ENCODE measurements at places on chromosomes 3 and 15.

- DNase-seq = no peak
These were observed 303.4 kb downstream of the KBTBD8 start for GRCh38 chr3:67301556-67301955.

DNA sequence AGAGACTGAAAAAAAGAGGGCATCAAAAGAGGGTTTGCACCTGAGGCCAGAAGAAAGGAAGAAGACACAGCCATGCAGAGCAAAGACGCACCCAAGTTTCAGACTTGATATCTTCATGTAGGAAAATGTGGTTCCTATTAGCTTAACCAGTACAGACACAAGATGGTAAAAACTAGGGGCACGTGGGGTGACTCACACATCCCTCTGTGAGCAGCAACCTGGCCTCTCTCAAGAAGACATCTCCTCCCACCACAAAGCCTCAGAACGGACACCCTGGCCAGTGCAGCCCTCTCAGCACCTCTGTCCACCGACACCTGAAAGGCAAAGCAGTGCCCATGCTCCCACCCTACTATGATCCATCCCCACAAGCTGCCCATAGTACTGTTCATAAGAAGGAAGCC lies 33.3 kb downstream of the GLB1 start:
- DNase-seq = no peak

DNA sequence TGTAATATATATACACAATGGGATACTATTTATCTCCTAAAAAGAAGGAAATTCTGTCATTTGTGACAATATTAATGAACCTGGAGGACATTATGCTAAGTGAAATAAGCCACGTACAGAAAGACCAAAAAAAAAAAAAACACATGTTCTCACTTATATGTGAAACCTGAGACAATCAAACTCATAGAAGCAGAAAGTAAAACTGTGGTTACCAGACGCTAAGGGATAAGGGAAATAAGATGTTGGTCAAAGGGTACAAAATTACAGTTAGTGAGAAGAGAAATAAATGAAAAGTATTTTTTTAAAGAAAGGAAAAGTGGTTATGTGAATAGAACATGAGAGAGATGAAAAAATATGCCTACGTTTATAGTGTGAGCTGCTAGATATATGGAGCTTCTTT lies 101.1 kb downstream of the CPNE4 start:
- no peak for DNase-seq

DNA sequence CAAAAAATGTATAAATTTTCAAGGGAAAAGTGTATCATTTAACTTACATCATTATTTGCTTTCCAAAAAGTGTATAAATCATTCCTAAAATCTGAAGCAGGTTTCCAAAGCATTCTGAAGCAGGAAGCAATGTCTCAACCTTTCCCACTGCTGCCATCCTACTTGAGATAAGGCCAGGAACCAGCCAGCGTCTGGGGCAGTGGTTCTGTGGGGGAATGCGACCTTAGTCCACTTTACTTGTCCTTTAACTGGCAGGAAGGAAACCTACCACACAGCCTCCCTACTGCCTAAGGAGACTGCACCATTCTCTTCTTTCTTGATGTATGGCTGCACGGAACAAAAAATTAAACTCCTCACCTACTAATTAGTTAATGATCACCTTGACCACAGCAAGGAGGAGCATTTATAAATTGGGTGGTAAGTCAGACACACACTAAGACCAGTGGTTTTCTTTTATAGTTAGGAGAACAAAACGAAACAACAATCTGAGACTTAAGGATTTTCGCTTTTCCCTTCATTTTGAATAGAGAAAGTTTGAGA lies 3.7 kb downstream of the SORD start:
- DNase-seq = no peak

GRCh38 chr15:89888214-89888804 lies 5.5 kb downstream of the AP3S2 start:
- DNase-seq = no peak

DNA sequence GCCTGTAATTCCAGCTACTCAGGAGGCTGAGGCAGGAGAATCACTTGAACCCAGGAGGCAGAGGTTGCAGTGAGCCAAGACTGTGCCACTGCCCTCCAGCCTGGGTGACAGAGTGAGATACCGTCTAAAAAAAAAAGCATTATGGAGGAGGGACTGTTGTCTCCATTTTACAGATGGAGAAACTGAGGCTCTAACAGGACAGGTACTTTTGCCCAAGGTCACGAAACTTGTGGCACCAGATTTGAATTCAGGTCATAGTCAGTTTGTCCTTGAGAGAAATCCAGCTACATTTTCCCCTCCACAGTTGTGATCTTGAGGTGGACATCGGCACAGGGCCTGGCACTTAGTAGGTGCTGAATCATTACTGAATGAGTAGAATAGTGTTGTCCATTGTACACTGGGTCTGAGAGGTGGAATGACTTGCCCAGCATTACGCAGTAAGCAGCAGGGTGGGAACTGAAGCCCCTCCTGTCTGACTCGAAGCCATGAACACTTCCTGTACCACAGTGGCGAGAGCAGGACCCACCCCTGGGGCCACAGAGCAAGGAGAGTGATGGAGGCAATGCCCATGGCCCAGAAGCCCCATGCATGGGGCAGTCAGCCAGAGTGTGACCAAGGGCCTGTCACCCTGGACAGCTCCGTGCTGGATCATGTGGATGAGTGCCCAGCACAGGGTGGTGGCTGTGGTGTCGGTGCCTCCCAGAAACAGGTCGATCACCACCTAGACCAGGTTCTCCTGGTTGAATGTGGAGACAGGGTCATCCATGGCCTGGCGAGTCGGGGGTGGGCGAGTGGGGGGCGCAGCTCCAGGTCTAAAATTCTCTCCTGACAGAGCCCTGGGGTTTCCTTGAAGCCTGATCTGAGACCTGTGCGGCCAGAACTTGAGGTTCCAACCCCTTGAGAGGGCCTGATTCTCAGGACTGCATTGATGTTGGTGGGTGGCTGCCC lies 20.4 kb upstream of the PARL start:
- no peak for DNase-seq

DNA sequence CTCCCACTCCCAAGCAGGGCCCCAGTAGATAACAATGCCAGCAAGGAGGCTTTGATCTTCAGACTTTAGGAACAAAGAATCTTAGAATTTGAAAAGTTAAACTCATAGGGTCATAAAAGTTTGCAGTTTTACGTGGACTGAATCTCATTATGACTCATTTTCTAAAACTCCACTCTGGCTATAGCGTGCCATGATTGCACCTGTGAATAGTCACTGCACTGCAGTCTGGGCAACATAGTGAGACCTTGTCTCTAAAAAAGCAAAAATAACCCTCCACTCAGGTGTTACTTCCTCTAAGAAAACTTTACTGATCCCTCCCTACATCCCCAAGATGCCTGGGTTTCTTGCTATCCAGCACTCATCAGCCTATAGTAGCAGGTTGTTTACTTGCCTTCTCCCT lies 104.5 kb downstream of the IL20RB start:
- no peak for DNase-seq

- no peak for DNase-seq
These were observed 15.4 kb downstream of the RNF13 start for GRCh38 chr3:149828390-149828789.

- no peak for DNase-seq
These were observed 406.3 kb upstream of the BCHE start for GRCh38 chr3:166243511-166243910.

- no peak for DNase-seq
These were observed 98.9 kb upstream of the ST8SIA2 start for GRCh38 chr15:92294759-92295158.

- no peak for DNase-seq
These were observed 26.1 kb downstream of the GBE1 start for GRCh38 chr3:81735334-81735733.

GRCh38 chr3:43291546-43291945 lies 5.2 kb downstream of the SNRK start:
- DNase-seq = no peak

Data from T-cell (primary cell).